ENCODE measurements at places on chromosomes 5 and 9. TPM values are rescaled to one million over a fixed set of nuclear protein-coding genes. Genes with fewer than 3 reads are reported as not detected.

GRCh38 chr5:154753792-154754191 is 1.4 kb upstream of the LARP1 start:
- peak; percentile 86 for DNase-seq

DNA sequence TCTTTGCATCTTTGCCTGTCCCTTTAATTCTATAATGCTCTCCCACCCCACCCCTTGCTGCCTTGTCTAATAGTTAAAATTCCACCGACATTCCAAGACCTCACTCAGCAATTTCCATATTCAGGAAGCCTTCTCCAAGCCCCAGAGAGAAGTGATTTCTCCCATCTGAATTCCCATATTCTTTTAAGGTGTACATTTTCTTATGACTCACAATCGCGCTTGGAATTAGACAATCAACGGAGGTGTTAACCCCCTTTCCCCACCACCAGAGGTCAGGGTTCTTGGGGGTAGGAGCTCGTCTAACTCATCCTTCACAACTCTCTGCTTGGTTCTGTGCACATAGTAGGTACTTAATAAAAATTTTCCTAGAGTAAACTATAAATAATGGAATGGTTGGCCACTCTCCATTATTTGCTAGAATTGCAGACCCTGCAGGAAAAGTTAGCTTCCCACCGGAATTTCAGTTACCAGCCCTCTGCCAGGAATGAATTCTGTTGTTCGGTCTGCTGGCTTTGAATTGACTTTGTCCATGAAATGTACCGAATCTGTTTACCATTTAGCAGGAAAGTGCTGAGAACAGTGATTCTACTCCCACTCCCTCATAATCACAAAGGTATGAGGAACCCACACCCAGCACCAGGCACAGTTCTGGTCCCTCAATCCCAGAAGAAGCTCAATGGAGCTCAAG is 5.0 kb downstream of the KCNIP1 start:
- no peak for DNase-seq

DNA sequence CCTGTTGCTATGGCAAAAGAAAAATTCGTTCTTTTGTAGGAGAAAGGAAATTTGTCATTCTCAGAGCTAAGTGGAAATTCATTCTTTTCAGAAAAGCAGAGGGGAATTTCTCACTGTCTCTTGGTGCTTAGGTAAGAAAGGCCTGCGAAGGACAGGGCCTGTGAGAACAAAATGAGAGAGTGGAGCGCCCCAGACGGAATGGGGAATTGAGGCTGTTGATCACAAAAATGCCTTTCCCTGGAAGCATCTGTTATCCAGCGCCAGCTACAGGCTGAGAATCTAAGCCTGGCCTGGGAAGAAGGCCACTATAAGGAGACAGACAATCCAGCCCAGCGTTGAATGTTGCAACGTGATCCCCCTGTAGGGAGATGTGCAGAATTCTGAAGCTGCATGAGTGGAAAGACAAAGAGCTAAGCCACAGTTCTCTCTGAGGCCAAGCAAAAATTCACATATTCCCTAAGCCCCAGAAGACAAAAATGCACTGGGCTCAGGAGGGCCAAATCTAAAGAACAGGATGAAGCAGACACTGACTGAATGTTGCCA is 44.8 kb upstream of the CLK4 start:
- DNase-seq, result no peak

DNA sequence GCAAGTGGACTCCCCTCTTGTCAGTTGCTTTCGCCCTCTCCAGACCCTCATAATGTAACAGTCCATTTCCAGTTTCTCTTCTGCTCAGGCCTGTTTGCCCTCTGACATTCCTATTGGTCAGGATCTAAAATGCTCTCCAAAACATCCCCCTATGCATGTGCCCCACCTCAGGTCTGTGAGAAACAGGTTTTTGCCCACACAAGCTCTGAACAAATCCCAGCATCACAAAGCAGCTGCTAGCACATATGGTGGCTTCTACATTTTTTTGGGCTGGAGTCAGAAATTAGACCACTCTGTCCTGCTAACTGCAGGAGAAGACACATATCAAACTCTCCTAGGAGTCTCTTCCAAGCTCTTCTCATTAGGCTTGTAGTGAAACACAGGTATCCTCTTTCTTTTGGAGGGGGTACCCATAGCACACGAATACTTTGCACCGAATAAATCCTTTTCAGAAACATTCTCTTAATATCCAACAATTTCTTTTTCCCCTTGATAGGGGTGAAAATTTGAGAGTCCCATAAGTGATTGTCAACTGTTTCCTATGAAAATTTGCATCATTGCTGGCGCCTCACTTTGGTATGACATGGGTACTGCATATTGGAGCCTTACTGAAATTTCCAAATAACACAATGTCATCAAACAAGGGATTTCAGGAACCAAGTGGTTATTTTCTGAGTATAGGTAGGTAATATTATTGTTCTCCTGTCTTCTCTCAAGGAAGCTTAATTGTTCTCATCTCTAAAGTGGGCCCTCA is 19.3 kb upstream of the HSPA9 start:
- DNase-seq, result no peak

- DNase-seq, result no peak
Measured at GRCh38 chr9:93585695-93586094, 9.3 kb downstream of the PHF2 start.

DNA sequence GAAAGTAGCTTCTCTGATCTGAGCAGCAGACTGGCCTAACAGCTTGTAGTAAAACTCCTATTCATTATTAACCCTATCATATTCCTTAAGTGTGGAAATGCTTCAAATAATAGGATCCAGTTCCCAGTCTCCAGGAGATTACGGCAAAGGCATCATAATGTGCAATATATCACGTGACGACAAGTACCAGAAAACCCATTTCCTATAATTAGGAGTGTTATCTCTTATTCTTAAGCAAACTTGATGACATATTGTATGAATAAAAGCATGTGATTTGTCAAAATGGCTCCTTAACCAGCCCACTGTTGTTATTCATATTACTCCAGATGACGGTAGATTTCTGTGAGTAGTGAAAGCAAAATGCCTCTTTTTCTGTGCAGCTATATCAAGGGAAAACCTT is 2.9 kb downstream of the SV2C start:
- DNase-seq, result no peak

DNA sequence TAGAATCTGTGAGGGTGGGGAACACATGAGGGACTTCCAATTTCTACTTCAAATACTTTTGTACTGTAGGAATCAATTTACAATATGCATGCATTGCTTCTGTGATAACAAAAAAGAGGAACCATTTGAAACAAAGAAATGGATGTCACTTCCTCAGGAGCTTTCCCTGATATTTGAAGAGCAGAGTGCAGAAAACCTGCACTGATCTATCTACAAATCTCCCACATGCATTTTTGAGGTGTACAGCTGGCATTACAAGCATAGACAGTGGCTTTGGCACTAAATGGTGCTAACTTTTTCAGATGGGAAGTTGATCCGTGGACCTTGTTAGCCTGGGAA is 27.7 kb downstream of the YIPF5 start:
- no peak for DNase-seq

DNA sequence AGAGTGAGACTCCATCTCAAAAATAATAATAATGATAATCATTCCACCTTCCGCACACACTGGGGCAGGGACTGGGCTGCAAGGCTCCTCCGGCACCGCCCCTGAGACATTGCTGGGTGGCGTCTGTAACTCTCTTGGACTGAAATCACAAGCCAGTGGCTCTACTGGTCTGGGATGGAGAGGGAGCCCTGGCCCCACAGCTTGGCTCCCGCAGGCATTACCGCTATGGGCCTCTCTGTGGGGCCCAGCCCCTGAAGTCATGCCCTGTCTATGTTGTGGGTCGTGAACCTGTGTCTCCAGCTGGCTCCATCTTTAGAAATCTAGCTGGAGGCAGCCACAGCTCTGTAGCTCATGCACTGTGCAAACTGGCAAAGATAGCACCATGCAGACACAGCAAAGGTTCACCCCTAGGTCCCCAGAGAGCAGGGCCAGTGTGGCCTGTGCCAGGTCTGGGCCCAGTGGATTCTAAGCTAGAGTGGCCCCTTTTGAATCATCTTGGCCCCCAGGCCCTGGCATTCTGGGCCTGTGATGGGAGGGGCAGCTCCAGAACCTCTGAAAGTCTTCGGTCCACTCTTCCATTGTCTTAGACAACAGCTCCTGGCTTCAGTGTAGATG is 36.1 kb upstream of the COL5A1 start:
- DNase-seq, result peak; percentile 53

The OR13J1 gene
- not detected for total RNA-seq
